T-cell (primary cell): ENCODE measurements at places on chromosomes 2 and 18.

- no peak for DNase-seq
Observed at GRCh38 chr2:180520921-180521581, 459.4 kb upstream of the UBE2E3 start.

DNA sequence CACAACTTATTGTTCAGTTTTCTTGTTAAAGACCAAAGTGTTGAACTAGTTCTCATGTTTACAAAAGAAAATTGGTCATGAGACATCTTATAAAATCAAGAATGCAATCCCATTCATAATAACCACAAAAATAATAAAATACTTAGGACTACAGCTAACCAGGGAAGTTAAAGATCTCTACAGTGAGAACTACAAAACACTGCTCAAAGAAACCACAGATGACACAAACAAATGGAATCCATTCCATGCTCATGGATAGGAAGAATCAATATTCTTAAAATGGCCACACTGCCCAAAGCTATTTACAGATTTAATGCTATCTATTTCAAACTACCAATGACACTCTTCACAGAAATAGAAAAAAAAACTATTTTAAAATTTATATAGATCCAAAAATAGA, 1354.8 kb upstream of the CDH2 start:
- DNase-seq, result no peak

- no peak for DNase-seq
Observed at GRCh38 chr2:127175041-127175721, 44.9 kb downstream of the CYP27C1 start.

DNA sequence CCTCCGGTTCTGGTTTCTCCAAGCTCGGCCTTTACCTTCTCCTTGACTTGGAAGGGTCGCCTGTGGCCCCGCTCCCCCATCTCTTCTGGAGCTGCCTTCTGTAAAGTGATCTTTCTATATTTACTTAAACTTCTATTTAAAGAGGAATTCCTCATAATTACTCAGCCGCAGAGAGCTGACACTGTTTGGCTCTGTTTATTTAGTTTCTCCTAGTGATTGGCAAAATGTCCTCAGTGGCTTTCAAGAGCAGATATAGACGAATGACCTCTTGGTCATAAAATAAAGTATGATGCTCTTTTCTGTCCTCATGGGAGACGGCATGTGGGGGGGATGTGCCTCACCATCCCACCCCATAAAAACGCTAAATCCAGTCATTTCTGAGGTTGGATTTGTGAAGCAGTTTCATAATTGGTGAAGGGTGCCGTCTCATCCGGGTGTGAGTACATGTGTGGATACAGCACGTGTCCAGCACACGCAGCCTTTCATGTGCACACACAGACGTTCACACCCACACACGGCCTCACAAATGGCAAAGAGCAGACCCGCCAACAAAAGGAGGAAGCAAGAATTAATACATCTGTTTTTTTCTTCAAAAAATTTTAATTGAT, 43.4 kb upstream of the SMAD7 start:
- no peak for DNase-seq

DNA sequence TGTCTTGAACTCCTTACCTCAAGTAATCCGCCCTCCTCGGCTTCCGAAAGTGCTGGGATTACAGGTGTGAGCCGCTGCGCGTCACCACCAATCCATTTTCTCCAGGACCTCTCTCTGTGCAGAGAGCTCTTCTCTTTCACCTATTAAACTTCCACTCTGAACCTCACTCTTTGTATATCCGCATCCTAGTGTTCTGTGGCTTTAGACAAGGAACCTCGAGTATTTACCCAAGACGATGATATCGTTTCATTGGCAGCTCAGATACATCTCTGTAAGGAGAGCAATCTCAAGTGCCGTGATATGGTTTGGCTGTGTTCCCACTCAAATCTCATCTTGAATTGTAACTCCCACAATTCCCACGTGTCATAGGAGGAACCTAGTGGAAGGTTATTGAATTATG, 15.1 kb upstream of the WDR33 start:
- no peak for DNase-seq
